ENCODE measurements at places on chromosomes 16 and 17. TPM values are rescaled to one million over a fixed set of nuclear protein-coding genes. Genes with fewer than 3 reads are reported as not detected.

- no peak for DNase-seq
These were observed 213.6 kb downstream of the SEC14L1 start for GRCh38 chr17:77354420-77354669.

GRCh38 chr17:81354954-81355347, 40.3 kb upstream of the BAHCC1 start:
- no peak for DNase-seq

The PIK3R6 gene
- not detected for total RNA-seq

The ARHGAP23 gene
- total RNA-seq: 43.1 TPM

The DLX4 gene
- total RNA-seq: not detected

DNA sequence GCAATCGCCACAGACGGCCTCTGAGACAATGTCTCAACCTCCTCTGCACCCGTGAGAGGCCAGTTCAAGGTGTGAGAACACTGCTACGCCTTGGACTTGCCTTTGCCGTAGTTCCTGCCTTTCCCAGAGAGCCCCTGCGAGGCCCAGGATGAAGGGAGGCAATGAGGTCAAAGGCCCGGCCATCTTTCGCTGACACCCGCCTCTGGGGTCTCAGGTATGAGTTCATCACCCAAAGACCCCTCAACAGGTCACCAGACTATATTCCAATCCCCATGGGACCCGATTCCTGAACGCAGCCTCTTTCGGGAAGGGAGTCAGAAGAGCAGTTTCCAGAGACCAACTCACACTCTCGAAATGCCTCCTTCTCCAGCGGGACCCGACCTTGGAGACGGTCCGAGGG, 573.5 kb downstream of the KCNJ18 start:
- DNase-seq: no peak

The SBK1 gene
- total RNA-seq: 0.13 TPM

The RHOT1 gene
- total RNA-seq: 26.6 TPM

DNA sequence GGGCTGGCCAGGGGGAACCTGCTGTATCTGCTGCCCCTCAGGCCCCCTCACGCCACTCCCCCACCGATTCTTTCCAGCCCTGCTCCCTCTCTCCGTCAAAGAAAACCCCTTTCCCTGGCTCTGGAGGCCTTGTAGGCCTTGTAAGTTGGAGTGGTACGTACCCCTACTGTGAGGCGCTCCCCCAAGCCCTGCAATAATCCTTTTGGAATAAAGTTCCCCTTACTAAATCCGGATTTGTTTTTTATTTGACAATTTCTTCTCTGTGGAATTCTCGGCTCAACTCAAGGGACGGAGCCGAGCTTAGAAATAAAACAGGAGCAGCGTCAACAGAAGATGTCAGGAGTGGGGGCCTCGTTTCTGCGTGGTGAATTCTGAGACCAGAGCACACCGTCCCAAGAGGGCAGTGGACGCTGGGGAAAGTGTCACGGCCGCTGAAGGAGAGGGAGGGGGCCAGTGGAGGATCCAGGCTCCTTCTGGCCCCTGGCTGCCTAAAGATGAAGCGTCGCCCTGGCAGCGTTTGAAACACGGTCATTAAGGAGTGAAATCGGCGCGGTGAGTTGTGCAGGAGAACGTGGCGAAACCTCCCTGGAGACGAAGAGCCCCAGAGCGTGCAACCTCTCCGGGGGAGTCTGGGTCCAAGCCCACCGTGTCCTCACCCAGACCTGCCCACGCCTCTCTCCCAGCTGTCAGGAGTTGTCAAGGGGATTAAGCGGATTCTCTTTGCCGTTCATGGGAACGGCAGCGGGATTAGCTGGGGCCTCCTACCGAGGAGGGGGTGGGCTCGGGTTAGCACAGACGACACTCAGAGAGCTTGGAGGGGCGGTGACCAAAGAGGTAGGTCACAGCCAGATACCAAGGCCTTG, 47.0 kb downstream of the SLC7A5 start:
- DNase-seq: no peak

DNA sequence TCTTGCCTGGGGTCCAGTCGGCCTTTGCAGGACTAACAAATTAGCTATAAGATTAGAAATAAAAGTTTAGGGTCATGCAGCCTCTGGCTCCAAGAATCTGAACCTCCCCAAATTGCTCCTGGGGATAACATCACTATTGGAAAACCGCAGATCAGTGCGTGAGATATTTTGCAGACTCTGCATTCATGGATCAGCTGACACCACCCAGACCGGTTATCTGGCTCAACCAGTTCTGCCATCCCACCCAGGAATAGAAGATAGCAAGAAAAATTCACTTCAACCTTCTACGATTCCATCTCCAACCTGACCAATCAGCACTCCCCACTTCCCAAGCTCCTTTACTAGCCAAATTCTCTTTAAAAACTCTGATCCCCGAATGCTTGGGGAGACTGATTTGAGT, 4.3 kb upstream of the PGS1 start:
- no peak for DNase-seq

DNA sequence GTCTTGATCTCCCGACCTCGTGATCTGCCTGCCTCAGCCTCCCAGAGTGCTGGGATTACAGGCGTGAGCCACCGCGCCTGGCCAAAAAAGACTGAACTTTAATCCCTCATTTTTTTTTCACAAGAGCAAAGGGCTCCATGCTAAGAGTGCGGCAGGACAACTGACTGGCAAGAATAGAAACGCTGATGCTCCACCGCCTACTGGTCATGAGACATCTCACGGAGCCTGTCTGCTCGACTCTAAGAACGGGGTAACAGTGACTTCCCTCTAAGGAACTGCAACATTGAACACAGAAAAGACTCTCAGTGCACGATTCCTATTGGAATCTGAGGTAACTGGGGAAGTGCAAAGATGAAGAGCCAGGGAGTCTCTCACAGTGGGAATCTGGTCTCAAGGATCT, 23.9 kb downstream of the HIGD1B start:
- DNase-seq: no peak

DNA sequence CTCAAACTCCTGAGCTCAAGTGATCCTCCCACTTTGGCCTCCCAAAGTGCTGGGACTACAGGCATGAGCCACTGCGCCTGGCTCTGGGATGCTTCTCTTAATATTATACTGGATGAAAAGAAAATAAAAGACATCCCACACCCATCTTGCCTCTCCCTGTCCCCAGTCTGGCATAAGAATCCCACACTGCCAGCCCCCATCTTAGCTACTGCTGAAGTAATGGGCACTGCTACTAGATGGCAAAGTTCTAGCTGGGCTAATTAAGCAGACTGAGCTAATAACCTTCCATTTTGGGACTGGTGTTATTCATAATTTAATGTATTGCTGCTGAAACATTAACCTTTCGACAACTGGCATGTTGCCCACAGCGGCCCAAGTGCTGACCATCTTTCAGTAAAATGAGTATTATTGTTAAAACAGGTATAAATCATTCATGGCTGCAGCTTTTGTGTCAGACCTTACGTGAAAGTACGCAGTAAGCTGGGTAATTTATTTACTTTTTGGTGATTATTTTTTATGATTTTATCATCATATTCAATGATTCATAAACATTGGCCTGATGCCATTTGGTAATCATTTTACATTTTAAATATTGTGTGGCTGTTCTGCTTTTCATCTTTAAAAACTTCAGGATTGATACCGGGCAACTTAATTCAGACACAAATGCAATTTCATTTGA, 47.4 kb upstream of the ZFHX3 start:
- DNase-seq: no peak

DNA sequence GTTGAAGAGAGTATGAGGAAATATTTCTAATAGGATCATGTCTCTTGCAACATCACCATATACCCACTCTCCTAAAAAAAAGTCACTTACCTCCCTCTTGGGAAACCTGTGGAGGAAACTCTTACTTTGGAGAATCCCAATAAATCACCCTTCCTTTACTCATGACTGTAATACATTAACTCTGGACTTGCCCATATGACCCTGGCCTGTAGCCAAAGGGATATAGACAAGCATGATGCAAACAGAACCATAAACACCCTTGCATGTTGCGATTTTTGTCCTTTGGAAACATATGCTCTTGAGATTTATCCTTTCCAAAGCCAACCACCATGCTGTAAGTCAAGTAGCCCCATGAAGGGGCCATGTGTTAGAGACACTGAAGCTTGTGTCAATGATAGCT, 19.5 kb downstream of the CDH11 start:
- no peak for DNase-seq

DNA sequence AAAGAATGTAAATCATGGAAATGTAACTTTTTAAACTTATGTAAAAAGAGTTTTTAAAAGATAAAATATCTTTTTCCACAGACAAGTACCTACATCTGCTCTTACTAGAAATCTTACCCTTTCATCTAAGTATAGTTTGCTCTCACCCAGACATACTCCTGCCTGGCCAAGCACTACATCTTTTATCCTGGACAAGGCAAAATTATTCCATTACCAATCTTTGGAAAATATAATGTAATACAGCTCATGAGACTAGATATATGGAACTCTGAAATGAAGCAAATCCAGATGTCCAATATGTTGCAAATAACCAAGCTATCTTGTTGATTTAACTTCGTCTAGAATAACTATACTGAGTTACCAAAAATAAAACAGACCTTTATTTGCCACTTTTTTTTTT, 50.0 kb downstream of the VMP1 start:
- DNase-seq: no peak

DNA sequence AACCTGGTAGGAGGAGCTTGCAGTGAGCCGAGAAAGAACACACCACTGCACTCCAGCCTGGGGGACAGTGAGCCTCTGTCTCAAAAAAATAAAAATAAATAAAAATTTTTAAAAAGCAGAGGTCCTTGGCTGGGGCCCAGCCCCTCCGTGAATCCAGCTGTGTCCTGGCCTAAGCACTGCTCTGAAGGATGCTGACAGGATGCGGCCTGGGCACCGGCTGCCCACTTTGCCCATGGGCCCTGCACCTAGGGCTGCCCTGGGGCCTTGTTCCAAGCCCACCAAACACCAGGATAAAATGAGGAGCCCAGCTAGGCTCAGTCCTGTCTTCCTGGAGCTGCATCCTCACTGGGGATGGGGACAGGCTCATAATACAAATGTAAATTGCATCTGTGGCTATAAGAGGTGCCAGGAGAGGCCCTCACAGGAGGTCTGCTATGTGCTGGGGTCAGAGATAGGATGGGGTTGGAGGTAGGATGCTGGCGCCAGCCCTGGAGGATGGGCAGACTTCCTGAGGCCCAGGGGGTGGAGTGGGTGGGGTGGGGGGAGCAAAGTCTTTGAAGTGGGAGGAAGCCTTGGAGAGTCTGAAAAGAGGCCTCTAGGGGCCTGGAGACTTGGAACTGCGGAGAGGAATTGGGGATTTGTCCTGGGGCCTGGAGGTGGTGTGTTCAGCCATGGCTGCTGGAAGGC, 6.2 kb downstream of the C16orf89 start:
- no peak for DNase-seq

- DNase-seq: no peak
These were observed 12.1 kb upstream of the PRKCB start for GRCh38 chr16:23823475-23824384.

The SMIM5 gene
- total RNA-seq: not detected

The NPIPB4 gene
- 28.3 TPM for total RNA-seq

GRCh38 chr17:11252146-11252545, 11.1 kb downstream of the SHISA6 start:
- no peak for DNase-seq

The RASD1 gene
- total RNA-seq: 5.4 TPM

GRCh38 chr17:58265902-58266875, 14.5 kb downstream of the MPO start:
- no peak for DNase-seq

- DNase-seq: peak; percentile 91
These were observed 772 bp downstream of the CHD3 start for GRCh38 chr17:7889166-7889955.

DNA sequence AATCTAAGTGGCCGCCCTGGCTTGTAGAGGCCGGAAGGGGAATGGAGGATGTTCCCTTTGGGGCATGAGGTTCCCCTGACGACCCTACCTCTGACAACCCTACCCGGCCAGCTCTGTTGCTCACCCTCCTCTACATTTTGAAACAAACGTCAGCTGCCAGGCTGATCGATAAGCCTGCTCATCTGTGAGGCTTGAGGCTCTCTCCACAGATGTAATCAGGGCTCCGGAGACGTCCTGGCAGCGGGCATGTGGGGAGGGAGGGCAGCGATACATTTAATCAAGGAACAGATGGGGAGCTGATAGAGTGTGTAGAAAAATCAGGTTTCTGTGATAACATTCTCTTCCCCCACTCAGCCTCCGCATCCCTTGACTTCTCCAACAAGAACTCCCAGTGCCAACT, 212.3 kb upstream of the SDK2 start:
- DNase-seq: no peak

The OR2C1 gene
- not detected for total RNA-seq

The TP53TG3B gene
- total RNA-seq: not detected

- DNase-seq: no peak
These were observed 35.5 kb upstream of the ITGA2B start for GRCh38 chr17:44424828-44425461.

DNA sequence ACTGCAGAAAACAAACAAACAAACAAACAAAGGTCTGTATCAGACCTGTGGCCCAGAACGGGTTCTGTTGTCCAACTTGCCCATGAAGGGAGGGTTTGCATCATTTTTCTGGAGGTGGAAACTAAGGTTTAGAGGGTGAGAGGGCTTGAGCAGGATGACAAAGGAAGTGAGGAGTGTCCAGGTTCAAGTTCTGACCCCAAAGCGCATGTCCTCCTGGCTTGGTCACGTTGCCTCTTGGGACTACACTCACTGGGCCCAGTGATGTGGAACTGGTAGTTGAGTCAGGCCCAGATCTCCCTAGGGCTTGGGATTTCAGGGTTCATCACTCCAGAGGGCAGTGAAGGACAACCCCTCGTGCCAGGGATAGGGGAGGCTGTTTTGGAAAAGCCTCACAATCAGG, 1.8 kb downstream of the SREBF1 start:
- no peak for DNase-seq

- DNase-seq: no peak
These were observed 5.5 kb downstream of the JMJD6 start for GRCh38 chr17:76720941-76721340.

- peak; percentile 57 for DNase-seq
These were observed at the start of gene FZD2 for GRCh38 chr17:44556832-44557606. Gene FZD2 (plus strand): TSS chr17:44557484. CDS start chr17:44557689, 205 bp downstream.

DNA sequence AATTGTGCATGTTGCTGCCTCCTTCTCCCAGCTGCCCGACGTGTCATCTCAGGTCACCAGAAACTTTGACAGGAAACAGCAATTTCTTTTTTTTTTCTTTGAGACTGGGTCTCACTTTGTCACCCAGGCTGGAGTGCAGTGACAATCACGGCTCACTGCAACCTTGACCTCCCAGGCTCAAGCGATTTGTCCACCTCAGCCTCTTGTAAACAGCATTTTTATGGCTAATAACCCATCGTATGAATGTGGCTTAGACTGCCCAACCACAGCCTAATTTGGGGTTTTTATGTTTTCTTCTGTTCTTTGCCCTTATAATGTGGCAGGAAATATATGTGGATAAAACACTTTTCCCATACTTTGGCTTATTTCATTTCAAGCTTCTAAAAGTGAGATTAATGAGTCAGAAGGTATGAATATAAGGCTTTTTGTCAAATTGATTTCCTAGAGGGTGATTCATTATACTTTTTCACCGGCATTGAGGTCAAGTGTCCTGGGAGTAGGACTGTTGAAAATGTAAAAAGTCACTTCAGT, 31.0 kb upstream of the SLC5A10 start:
- DNase-seq: peak; percentile 71

- no peak for DNase-seq
These were observed 2.8 kb upstream of the SOCS3 start for GRCh38 chr17:78362671-78363070.

GRCh38 chr17:47720196-47720595, 12.8 kb upstream of the TBX21 start:
- DNase-seq: no peak

- no peak for DNase-seq
These were observed 23.6 kb downstream of the SCPEP1 start for GRCh38 chr17:57001541-57001940.

Data from dermis microvascular lymphatic vessel endothelial cell (primary cell).